Tibial nerve (tissue), 4 donors: ENCODE measurements at places on chromosomes 11 and 22. TPM values are rescaled to one million over a fixed set of nuclear protein-coding genes. Genes with fewer than 3 reads are reported as not detected.
A peak's percentile ranks its signal among the peaks of the same experiment; 100 is the strongest.

The CARD10 gene
- 12.5 TPM for total RNA-seq

The LRRC56 gene
- not detected for total RNA-seq

The IFITM10 gene
- total RNA-seq, result 54.9 TPM

GRCh38 chr11:102111011-102111786, 952 bp downstream of the YAP1 start:
- peak; percentile 40 for DNase-seq

DNA sequence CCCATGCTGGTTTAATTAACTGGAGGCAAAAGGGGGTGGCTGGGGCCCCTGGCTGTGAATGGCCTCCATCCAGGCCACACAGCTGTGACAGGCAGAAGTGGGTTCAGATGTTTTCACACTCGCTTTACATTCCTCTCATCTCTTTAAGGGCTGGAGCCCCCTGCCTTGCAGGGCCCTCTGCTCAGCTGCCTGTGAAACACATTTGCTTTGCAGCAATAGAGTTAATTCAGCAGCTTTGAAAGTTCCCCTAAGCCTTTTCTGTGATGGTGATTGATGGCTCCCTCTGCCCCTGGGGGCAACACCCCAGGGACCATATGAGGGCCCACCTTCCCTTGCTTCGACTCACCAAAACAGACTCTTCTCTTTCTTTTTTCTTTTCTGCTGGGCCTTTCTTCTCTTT, 139.3 kb downstream of the FEZ1 start:
- no peak for DNase-seq

- DNase-seq, result peak; percentile 30
Measured at GRCh38 chr11:34344768-34345539, 12.9 kb downstream of the ABTB2 start.

DNA sequence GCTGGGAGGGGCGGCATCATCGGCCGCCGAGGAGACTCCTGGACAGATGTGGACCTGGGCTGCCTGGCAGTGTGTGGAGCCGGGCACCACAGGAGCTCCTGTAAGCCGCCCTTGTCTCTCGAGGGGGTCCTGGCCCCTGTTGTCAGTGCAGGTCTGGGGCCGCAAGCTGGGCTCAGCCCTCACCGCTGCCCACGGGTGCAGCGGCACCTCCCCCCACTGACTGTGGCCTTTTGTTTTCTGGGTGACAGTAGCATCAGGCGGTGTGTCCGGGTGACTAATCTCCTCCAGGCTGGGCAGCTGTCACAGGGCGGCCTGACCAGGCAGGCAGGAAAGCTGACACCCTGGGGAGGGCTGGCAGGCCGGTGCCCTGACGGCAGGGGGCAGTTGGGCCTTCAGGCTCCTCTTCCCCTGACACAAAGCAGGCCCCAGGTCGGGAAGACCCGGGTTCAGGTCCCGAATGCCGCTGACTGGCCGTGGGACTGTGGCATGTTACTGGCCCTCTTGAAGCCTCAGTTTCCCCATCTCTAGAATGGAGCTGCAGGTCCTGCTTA, 16.3 kb downstream of the DGKZ start:
- DNase-seq, result no peak

GRCh38 chr11:1622086-1622485, at the start of gene KRTAP5-4:
KRTAP5-4 (minus strand) TSS chr11:1622138; CDS start chr11:1622093, 45 bp downstream.
- DNase-seq, result no peak

DNA sequence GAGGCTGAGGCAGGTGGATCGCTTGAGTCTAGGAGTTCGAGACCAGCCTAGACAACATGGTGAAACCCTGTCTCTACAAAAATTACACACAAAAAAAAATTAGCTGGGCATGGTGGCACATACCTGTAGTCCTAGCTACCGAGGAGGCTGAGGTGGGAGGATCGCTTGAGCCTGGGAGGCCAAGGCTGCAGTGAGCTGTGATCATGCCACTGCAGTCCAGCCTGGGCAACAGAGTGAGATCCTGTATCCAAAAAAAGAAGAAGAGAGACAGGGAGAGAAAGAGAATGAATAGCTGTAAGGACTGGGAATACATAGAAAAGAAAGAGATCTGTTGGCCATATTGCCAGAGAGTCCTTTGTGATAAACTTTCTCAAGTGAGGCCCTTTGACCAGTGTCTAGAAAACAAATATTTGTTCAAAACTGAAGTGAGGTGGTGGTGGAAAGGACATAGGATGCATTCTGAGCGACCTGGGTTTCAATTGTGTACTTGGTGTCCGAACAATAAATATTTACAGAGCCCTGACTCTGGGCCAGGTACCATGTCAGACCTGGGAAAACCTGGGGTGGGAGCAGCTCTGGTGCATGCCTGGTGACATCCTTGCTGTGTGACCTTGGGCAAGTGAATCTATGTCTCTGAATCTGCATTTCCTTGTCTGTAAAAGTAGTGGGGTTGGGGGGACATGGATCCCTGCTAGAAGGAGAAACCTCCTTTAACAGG, 89.6 kb upstream of the CRYBB3 start:
- no peak for DNase-seq

DNA sequence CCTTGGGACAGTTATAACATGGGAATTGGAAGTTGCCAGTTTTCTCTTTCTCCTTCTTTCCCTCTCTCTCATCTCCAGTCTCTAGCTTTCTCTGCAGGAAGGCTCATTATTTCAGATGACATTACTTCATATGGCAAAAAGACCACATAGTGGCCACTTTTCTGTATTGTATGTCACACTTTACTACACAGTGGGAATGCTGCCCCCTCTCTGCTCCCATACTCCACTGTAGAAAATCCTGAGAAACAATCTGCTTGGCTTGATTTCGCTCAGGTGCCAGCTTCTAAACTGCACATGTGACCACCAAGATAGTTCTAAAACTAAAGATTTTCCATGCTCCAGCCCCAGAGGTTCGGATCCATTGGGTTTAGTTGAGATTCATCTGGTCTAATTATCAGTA, 860.7 kb upstream of the CCDC90B start:
- DNase-seq, result no peak

- DNase-seq, result no peak
Measured at GRCh38 chr11:98358551-98358950, 662.2 kb upstream of the CNTN5 start.

DNA sequence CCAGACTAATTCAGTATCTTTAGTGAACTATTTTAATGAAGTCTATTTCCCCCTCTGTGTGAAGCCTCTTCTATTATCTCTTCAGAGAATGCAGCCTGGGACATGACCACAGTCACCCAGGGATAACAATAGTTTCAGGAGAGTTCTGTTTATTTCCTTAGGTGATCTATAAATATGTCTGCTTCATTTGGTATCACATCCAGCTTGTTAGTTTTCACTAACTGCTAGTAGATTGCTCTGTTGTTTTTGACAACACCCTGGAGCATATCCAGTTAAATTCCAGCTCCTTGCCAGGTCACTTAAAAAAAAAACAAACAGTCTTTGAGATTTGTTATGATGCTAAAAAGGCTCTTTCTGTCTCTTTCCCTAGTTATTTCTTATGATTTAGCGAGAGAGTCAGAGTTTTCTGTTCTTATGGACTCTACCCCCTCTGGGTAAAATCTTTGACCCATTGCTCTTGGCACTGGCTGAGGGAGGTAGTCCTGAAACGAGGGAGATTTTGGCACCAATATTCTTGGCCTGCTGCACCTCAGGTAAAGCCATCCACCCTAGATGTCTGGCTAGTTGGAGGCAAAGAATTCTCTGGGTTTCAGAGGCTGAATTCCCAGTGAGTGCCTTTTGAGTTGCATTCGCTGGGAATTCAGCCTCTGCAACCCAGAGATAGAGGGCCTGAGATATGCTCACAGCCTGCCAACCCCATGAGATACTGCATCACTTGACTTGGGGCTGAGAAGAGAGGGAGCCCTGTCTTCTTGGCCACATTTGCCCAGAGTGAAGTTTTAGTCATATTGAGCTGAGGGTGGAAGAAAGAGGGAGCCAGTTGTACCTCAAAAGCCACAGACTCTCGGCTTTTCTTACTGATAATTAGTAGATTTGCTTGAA, 159.1 kb downstream of the PGR start:
- DNase-seq, result no peak

GRCh38 chr11:126293726-126294125, 10.1 kb upstream of the DCPS start:
- DNase-seq, result no peak

DNA sequence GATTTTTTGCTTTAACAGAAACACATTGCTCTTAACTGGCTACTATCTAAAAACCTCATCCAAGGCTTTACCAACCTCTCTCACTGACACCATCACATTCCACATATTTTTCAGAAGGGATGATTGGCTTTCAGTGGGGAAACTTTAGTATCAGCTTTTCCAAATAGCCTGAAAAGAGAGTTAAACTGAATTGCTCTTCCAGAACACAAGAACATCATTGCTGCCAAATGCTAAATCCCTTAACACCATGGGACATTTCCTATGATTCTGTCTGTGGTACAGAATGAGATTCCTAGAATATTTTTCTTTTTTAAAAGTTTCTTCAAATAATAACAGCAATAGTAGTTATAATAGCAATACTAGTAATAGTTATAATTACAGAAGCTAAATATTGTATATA, 45.4 kb downstream of the SOX6 start:
- no peak for DNase-seq

- no peak for DNase-seq
Measured at GRCh38 chr22:19803736-19804267, 43.2 kb downstream of the TBX1 start.

DNA sequence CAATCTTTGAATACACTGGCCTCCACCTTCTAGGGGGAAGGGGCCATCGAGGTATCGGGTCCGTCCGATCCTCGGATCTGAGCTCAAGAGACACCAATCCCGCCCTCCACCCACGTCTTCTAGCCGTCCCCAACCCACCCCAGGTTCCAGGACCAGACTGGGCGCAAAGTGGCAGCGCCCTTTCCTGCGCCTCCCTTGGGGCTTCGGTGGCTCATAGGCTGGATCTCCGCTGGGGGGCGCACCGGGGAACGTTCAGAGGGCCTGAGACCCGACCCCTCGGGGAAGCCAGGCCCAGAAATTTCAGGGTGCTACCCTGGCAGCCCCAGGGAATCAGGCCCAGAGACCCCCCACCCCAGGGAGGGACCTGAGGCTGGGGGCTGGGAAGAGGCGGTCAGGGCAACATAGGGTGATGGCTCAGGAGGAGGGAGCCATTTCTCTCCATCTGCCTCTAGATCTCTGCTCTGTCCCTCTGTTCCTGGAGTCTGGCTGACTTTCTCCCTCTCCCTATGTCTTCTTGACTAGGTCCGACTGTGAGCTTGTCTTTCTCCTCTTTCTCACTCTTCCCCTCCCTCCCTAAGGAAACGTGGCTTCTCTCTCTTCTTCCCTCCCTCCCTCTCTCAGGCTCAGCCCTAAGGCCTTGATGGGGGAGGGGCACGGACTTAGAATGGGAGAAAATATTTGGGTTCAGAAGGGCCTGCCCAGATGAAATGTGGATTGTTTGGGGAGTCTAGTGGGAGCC, 1.1 kb downstream of the CREB3L1 start:
- DNase-seq, result no peak

- no peak for DNase-seq
Measured at GRCh38 chr22:30297991-30298701, 8.8 kb upstream of the CASTOR1 start.
